Stimulated activated CD4-positive, alpha-beta T cell treated with anti-CD3 and anti-CD28 coated beads, Interleukin-12 subunit alpha, Interleukin-12 subunit beta, amount 100 ng/mL, for 24 hours (primary cell): ENCODE measurements at places on chromosomes 3 and 15.

DNA sequence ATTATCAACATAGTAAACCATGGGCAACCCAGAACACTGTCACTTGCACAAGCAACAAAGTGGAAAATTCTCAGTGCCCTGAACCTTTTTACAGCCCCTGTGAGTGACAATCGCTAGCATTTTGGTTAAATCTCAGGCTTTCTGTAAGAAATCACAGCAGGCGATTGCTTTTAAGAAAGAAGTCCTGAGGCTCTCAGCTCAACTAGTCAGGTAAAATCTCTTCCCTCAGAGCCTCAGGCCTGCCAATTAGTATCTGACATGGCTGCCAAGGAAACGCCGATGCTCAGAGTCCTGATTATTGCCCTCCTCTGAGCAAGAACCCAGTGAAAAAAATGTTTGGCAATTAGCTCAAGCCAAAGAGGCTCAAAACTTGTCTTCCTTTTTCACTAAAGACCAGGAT is 530.8 kb downstream of the DIPK2A start:
- DNase-seq = no peak

DNA sequence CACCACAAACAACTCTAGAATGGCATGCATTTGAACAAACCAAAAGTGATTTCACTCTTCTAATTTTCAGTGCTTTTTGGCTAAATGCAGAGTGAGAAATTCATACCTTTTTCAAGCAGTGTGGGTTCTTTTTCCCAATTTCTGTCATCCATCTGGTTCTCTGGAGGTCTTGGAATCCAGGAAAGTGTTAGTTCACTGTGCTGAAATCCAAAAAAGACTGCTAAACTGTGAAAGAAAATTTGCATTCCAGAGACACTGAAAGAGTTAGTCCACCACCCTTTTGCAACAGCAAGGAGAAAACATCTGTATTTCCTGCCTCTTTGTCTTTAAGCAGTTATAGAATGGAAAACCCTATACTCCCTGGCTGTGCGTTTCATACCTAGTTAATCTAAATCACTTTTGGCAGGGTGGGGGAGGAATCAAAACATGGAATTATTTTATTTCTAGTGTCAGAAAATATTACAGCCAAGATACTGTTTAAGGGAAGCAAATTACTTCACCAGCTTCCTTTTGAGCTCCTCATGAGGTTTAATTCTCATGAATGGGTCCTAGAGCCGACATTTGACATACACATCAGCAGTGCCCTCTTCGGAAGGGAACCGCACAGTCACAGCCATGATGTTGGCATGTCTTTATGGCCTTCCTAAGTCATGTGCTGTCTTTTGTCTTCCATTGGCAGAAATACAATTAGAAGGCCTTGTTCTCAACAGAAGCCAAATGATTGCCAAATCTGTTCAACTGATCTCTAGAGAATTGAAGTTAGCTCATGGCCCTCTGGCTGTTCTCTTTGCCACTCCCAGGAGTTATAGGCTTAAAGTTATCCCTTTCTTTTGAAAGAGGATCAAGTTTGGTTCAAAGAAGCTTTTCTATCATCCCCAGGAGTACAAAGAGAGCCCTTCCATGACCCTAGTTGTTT is 317.7 kb upstream of the TPRG1 start:
- no peak for DNase-seq

GRCh38 chr3:16668776-16669545 is 63.7 kb upstream of the DAZL start:
- no peak for DNase-seq

DNA sequence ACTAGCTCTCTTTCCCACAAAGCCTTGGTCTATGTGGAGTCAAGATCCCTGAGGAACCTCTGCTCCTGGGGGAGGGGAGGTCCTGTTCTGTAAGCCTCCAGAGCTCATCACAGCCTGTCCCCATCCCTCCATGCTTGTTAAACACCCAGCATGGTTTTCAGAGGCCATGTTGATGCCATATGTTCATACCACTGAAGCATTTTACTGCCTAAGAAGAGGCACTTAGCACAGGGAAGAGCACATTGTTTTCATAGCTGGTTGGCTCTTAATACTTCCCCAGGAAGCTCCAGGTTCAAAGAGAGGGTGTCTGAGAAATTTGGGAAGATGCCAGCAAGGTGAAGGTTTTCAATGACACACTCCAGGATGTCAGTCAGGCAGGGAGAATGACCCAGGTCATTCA is 25.6 kb downstream of the CPNE4 start:
- DNase-seq = no peak

- DNase-seq = no peak
Observed at GRCh38 chr15:69509131-69509530, 56.5 kb downstream of the RPLP1 start.

DNA sequence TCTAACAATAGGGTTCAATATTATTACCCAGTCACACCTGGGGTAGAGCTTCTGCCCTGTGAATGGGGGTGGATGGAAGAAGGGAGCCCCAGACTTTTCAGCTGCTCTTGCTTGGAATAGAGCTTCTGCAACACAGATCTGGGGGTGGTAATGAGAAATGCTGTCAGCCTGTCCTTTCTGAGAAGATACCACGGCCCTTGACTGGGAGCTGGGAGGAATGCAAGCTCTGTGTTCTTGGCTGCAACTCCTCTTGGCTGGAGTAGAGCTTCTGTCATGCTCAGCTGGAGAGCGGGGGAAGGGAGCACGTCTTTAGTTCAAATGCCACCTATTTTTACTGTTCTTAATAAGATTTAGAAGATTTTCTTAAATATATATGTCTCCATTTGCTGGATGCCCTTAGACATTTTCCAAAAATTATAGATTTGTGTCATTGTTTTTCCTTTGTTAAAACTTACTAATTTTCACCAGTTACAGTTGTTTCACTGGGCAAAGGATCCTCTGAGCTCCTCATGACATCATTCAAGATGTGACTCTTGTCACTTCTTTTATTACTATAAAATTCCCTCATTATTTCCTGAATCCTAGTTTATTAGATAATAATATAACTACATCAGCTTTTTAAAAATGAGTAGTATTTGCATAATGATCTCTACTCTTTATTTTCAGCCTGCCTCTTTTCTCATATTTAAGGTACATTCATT is 180.0 kb upstream of the TGFBR2 start:
- DNase-seq = no peak

DNA sequence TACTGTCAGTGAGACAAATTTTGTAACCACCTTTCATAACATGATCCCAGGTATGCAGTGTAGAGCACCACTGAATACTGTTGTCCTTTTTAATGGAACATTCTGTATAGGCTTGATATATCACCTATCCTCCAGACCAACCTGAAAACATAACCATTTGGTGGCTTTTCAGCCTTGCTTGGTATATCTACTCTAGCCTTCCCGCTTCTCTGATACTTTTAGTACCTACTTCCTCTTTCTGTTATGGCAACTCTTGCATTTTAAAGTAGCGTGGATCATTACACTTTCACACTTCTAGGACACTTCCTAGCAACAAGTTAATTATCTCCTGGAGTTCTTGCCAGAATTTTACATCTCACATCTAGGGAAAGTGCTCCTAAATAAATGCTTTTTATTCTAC is 226.6 kb upstream of the ROBO1 start:
- no peak for DNase-seq

GRCh38 chr3:181722156-181722555 is 10.4 kb downstream of the SOX2 start:
- no peak for DNase-seq

GRCh38 chr15:71648095-71648494 is 162.3 kb upstream of the NR2E3 start:
- no peak for DNase-seq

DNA sequence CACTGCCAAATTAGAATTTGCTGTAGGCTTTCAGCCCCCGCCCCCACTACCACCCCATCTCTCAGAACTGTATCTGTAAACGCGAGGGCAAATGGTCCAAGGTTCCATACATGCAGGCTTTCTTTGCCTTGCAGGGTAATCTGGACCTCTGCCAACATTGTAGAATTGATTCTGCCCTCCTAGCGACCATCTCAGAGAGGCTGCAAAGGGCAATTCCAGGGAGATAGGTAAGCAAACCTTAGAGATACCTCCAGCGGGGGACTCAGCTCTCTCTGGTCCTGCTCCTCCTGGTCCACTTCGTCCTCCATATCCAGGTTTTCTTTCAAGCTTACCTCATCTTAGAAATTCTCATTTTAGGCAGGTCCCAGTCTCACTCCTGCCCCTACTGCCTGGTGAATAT is 64.4 kb downstream of the SLMAP start:
- DNase-seq = no peak

DNA sequence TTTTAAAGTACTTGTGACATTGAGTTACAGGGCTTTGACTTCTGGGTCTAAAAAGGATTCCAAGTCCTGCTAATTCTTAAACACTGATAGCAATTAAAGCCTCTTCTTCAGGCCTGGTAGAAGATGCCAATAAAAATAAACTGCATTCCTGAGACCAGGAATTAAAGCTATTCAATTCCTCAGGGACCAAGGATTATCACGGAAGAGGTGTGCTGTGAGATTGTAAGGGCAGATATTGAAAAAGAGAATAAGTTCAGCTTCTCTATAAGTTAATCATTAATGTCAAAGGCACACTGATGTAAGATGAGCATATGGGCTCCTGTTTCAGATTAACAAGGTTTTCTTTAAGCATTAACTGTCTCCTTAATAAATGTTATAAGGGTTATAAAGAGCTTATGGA is 611.3 kb downstream of the SI start:
- no peak for DNase-seq

- DNase-seq = no peak
Observed at GRCh38 chr15:63491116-63491827, 13.1 kb upstream of the USP3 start.
